ENCODE measurements at places on chromosomes 5 and 9. TPM values are rescaled to one million over a fixed set of nuclear protein-coding genes. Genes with fewer than 3 reads are reported as not detected.

GRCh38 chr5:150114102-150114641, 27.8 kb upstream of the CSF1R start:
- DNase-seq, result no peak

SDHA gene
- 118 TPM for polyA plus RNA-seq

DNA sequence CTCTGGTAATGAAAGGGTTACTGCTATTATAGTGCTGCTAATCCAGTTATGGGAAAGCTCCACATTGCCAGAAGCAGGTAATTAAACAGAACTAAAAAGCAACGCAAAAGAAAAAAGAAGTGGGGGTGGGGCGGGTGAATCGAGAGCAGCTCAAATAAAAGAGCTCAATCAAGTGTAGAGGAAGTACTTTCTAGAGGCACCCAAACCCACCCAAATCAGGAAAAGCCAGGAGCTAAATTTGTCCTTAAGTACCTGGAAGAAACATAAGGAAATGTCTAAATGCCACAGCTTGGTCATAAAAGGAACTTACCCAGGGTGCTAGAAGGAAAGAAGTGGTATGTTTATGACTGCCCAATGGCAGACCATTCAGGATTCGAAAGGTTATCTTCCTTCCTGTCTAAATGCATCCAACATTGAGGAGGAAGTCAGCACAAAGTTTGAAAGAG, 2.4 kb upstream of the RNF145 start:
- no peak for DNase-seq

GRCh38 chr5:102099766-102100331, 196.2 kb downstream of the SLCO4C1 start:
- DNase-seq, result no peak

GRCh38 chr5:60210810-60211209, 317.3 kb upstream of the PDE4D start:
- DNase-seq, result no peak

GRCh38 chr5:9523090-9523823, 22.6 kb downstream of the SEMA5A start:
- no peak for DNase-seq

DNA sequence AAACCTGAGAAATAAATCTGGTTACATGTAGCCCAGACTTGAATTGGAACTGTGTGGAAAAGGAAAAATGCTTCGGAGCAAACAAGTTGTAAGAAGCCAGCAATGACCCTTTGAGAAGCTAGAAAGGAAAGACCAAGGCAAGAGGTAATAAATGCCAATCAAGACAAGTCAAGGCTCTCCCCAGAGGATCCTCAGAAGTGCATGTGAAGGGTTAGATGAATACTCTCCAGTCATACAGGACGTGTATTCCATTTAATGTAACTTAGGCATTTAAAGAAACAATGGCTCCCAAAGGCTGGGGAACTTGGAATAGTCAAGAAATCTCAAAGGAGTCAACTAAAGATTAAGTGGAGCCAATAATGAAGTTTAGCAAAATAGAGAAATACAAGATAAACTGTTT, 36.2 kb downstream of the EPB41L4A start:
- no peak for DNase-seq

SRP19 gene
- polyA plus RNA-seq, result 138 TPM

DNA sequence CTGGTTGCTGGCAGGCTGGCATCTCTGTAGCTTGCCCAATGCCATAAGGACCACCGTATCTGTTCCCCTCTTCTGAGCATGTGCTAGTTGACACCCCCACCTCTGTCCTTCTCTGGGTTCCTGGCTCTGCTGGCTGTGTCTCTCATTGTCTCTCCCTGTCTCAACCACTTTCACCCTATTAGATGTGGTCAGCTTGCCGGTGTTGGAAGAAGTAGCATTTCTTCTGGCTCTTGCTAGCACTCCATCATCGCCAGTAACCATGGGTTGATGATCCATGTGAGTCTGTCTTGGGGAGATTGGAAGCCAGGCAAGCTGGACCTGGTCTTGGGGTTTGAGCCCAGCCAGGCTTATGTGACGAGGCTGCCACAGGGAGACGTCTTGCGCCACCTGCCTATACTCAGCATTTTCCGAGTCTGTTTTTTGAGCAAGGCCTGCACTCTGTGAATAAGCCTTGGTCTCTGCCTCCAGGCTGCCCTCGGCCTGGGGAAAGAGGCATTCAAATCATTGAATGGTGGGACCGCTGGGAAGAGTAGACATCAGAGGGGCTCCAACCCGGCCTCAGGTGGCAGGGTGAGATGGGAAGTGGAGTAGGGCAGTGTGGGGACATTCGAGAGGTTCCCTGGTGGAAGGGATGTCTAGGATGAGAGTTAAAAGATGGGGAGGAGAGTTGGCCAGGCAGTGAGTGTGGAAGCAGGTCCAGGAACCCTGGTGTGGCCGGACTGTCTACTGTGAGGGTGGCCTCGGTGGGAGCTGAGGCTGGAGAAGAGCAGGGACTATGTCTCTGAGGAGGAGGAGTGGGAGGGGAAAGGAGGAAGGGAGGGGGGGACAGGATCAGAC, 74.3 kb downstream of the ZNF618 start:
- no peak for DNase-seq

DNA sequence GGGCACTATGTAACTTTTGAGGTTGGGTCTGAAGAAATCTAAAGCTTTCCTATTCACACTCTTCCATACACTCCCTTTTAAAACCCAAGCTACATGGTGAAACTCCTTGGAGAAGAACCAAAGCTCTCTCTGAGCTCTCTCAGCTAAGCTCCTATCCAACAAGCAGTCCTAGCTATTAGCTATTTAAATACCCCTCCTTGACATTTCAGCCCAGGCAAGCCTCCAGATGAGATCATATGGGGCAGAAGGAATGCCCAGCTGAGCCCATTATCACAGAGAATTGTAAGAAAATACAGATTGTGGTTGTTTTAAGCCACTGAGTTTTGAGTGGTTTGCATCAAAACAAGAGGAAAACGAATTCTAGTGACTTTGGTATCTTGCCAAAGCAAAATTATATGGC, 15.2 kb downstream of the HSPB3 start:
- no peak for DNase-seq

GRCh38 chr9:20044686-20045085, 255.8 kb upstream of the SLC24A2 start:
- DNase-seq, result no peak

DNA sequence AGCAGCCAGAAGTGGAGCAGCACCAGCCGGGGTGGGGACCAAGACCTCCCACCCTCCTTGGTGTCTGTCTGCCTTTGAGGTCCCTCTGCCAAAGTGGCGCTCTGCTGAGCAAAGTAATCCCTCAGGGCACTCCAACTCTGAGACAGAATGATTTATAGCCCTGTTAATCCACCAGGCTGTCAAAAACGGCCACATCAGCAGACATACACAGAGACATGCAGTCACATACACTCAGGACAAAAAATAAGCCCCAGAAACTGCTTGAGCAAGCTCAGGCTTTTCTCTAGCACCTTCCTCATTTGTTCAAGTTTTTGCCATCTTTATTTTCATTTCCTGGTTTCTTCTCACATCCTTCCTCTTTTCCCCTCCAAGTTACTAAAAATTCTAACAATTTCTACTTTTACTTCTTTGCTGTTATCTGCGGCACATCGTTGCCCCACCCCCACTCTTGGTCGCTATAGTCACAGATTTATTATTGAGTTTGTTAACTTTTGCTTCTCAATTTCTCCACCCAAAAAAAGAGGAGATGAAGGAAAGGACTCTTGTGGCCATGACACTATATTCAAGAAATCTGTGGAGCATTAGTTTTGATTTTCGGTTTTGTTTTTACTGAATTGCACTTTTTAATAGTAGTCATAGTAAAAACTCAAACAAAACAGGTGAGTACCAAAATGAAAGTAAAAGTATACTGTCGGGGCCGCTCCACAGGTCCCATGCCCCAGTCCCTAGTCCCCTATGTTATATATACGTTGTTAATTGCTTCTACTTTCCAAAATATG, 17.4 kb upstream of the ADRB2 start:
- peak; percentile 40 for DNase-seq

DNA sequence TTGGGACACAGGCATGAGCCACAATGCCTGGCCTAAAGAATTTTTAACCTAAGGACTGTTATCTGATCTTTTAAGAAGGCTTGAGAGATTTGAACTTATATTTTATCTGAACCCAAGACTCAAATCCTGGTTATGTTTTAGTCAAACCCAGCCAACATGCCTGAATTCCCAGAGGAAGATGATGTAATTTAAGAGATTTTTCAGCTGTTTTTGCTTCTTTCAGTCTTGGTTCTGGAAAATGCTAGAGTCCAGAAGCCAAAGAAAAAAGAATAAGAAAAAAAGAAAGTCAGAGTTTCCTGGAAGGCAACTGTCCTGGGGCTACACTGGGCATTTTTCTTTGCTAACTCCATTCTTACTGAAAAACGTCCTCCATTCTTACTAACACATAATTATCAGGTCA, 85.8 kb downstream of the SNX18 start:
- DNase-seq, result no peak

- DNase-seq, result no peak
Measured at GRCh38 chr5:15807871-15808270, 307.9 kb downstream of the FBXL7 start.

DNA sequence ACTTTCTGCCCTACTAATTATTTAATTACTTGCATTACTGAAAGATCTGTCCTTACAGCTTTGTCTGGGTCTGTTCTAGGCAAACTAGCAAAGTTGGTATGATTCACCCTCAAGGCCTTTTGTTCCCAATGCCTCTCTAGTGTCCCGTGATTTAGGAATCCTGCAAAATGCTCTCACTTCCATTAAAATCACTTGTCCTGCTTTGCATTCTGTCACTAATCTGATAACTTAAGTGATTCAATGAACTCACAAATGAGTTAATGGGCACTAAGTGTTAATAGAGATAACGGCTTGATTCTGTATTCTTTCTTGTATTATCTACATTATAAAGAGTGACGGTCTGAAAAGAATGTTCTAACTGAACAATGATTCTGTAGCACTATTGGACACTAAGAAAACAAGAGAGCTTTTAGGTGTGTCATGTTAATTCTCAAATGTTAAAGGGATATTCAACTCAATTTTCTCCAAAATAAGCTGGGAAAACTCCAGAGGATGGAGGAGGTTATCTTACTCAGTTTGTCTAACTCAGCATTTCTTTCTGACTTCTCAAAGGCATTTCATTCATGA, 697.3 kb downstream of the CETN3 start:
- DNase-seq, result no peak

IFNA2 gene
- polyA plus RNA-seq, result not detected

KLF9 gene
- 6.5 TPM for polyA plus RNA-seq

DNA sequence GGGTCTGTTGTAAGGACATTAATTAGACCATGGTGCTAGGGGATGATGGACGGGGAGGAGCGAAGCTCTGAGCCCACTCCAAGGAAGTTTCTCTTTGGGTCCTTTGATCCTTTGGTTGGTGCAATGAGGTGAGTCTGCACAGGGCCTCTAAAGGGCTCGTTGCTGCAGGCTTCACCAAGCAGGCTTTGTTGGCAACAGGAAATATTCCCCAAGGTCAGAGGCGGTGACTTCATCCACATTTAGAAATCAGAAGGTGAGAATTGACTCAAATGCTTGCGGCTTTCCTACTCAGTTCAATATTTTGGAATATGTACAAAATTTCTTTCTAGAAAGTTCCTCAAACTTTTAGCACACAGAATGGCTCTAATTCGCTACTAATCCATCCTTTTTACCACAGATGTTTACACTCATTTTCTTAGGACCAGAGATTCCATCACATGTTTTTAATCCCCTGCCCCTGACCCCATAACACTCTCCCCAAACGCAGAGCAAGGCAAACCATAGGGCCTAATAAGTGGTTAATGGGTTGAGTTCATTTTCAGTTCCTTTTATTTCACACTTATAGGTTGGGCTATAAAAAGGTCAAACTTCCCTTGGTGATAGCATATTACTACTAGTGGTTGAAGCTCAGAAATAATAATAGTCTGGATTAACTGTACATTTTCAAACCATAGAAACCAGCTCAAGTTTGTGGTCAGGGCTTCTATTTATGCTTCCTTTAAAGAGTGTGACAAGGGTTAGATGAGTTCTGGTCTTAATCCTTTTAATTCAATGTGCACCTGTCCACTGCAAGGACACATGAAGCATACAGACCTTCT, 37.3 kb upstream of the TMEM252 start:
- DNase-seq, result no peak

GRCh38 chr5:144108131-144108530, 62.3 kb downstream of the YIPF5 start:
- no peak for DNase-seq

- no peak for DNase-seq
Measured at GRCh38 chr5:151281001-151281639, 22.4 kb downstream of the SLC36A3 start.

DMGDH gene
- polyA plus RNA-seq, result not detected

GRCh38 chr5:88833371-88834130, 49.4 kb downstream of the MEF2C start:
- no peak for DNase-seq

ZNF484 gene
- polyA plus RNA-seq, result 1.5 TPM

ACTBL2 gene
- not detected for polyA plus RNA-seq

DNA sequence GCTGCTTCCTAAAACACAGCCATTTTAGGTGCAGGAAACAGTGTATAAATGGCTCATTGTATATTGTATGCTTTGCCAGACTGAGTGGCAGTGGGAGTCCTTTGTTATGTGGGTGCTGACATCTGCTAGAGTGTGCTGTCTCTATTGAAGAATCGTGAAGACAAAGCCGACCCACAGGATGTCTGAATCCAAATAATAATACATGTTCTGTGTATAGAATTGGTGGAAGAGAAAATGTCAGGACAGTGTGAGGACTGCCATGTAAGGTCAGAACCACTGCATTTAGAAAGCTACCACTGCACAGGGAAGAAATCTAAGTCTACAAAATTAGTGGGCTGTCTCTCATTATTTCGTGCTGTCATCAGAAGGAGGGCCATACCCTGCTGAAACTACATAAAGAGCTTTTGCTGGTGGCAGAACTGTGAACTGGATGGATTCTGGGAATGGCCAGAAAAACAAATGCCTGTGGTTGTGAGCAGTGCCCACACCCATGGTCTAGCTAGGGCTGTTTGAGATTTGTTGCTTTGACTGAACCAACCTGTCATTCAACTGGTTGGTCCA, 2.5 kb downstream of the IL7R start:
- no peak for DNase-seq

GRCh38 chr9:125948887-125949596, 201.9 kb downstream of the PBX3 start:
- DNase-seq, result no peak

CA9 gene
- polyA plus RNA-seq, result 0.60 TPM

- DNase-seq, result no peak
Measured at GRCh38 chr5:88287302-88287701, 18.7 kb upstream of the TMEM161B start.

DNA sequence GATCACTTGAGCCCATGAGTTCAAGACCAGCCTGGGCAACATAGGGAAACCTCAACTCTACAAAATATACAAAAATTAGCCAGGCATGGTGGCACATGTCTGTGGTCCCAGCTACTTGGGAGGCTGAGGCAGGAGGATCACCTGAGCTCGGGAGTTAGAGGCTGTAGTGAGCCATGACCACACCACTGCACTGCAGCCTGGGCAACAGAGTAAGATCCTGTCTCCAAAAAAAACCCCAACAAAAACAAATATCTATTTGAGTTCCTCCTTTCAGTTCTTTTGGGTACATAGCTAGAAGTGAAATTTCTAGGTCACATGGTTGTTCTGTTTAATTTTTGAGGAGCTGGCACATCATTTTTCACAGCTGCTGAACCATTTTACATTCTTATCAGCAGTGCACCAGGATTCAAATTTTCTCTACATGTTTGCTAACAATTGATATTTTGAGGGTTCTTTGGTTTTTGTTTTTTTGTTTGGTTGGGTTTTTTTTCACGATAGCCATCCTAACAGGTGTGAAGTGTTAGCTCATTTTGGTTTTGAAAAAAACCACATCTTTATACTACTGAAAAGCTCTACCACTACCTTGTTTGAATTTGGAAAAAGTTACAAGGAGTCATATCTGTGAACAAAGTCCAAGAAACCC, 176.9 kb upstream of the SLC12A2 start:
- no peak for DNase-seq

ARID3C gene
- not detected for polyA plus RNA-seq

GRCh38 chr5:140182075-140182711, 7.2 kb downstream of the CYSTM1 start:
- no peak for DNase-seq
